ENCODE measurements at places on chromosomes 6 and 20.

DNA sequence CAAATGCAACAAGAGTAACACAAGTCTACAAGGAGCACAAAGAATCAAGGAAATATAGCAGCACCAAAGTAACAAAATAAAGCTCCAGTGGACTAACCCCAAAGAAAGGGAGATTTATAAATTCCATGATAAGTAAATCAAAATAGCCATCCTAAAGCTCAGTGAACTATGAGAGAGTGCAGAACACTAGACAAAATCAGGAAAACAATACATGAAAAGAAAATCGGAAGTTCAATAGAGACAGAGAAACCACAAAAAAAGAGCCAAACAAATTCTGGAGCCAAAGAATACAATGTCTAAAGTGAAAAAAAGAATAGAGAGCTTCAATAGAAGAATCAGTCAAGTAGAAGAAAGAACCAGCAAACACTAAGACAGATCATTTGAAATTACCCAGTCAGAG lies 247.3 kb upstream of the TENT5A start:
- DNase-seq = no peak

- no peak for DNase-seq
Measured at GRCh38 chr6:142395768-142396231, 94.0 kb downstream of the ADGRG6 start.

- peak; percentile 59 for DNase-seq
Measured at GRCh38 chr6:52500238-52501129, 76.4 kb downstream of the TRAM2 start.

GRCh38 chr6:167141667-167142432 lies 15.9 kb downstream of the GPR31 start:
- DNase-seq = peak; percentile 28

GRCh38 chr6:70028926-70029325 lies 162.6 kb downstream of the COL19A1 start:
- no peak for DNase-seq

DNA sequence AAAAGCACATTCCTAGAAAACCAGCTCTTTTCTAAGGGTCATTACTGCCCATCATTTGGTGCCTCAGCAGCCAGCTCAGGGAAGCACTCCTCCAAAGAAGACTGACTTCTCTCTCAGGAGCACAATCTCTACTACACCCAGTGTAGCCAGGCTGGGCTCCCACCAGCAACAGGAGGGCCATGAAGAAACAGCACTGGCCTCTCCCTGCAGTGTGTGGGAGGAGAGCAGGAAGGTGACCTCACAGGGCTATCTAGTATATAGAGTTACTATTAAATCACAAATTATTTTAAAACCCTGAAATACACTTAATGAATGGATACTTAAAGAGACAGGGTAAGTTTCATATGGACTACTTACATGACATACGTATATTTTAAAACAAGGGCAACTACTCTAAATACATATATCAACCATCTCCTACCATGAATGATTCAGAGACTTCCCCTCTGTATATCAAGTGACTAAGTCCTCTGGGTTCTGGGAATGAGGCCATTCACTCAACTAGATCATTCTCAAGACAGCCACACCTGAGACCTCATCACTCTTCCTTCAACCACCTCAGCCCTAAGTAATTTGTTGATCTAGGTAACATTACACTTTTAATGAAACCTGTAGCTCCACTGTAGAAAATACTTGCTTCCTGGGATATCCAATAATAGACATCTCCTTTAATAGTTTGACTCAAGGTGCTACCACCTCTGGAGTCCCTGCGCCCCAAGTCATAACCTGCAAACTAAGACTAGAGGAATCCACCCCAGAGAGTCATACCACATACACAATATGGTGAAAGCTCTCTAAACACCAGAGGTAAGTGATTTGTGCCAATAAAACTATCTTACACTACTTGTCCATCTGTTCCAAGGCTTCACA lies 25.2 kb downstream of the TBX18 start:
- no peak for DNase-seq

Measured in left ventricle myocardium inferior (tissue), 1 donor.